ENCODE measurements at places on chromosomes 12 and 14. TPM values are rescaled to one million over a fixed set of nuclear protein-coding genes. Genes with fewer than 3 reads are reported as not detected.

- no peak for DNase-seq
Measured at GRCh38 chr12:121837680-121838079, 21.0 kb downstream of the HPD start.

DNA sequence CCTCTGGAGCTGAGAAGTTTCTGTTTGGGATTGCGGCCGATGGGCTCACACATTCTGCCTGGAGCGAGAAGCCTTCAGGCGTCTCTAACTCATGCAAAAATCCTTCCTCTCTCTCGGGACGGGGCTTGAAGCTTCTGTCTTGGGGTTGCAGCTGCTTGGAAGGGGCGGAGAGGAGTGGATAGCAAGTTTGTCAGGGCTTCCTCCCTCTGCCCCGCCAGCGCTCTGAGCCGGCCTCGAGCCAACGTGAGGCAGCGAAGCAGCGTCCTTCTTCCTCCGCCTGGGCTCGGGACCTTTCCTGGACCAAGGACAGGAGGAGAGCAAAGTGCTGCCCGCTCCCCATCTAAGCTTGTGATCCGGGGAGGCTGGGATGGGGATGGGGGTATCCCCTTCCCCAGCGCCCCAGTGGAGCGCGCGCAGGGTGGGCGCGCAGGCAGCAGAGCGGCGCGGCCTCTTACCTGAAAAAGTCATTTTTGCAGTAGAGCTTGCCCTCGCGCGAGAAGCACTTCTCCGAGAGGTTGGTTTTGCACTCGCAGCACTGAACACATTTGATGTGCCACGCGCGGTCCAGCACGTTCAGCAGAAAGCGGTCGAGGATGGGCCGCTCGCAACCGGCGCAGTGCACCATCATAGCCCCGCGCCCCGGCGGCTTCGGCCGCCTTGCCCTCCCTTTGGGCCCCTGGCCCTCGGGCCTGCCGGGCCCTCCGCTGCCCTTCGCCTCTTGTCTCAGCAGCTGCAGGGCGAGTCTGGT is 626 bp downstream of the LHX5 start:
- DNase-seq = no peak

DNA sequence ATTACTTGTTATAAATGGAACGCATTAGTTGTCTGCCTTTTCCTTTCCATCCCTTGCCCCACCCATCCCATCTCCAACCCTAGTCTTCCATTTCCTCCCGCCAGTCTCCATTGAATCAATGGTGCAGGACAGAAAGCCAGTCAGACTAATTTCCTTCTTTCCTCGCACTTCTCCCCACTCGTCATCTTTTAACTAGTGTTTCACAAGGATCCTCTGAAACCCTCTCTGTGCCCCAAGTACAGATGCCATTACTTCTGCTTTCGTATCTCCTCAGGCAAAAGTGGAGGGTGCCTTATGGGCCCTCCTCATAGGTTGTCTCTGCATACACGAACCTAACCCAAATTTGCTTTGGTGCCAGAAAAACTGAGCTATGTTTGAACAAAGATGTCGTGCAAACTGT is 4.2 kb downstream of the DAZAP2 start:
- DNase-seq = no peak

DNA sequence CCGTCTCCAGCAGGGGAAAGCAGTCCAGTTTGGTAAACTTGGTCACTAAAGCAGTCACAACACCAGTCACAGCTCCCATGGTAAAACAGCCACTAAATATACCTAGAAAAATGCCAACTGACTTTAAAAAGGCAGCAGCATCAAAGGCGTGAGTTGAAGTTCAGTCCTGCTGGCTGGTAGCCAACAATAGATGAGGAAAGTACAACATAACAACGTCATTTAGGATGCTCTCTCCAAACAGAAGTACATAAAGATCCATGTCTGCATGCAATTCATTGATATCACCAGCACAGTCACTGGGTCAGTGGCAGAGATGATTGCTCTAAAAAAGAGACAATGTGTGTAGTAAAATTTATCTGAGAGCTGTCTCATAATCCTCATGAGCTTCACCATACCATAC is 59.3 kb upstream of the TMPO start:
- DNase-seq = no peak

Gene DEGS2
- polyA plus RNA-seq = 4.3 TPM
